Hematopoietic multipotent progenitor cell treated with erythropoietin and hydrocortisone succinate and interleukin-3 and kit ligand, for 15 days (in vitro differentiated cells): ENCODE measurements at places on chromosomes 7 and 10.

DNA sequence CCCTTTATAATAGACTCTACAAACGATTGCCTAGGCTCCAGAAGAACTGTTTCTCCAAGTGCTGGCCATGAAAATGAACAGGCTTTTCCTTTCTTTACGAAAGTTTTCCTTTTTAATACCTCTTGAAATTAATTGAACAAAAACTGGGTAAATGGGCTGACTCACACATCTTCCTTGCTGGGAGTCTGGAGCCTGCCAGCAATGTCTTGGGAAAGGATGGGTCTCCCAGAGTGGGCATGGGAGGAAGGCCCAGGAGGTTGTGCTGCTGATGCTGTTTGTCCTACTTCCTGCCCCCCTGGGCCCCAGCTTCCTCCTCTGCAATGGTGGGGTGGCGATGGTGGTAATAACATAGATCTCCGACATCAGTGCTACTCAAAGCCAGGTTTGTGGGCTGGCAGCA is 174.1 kb downstream of the RPS24 start:
- DNase-seq, result no peak

DNA sequence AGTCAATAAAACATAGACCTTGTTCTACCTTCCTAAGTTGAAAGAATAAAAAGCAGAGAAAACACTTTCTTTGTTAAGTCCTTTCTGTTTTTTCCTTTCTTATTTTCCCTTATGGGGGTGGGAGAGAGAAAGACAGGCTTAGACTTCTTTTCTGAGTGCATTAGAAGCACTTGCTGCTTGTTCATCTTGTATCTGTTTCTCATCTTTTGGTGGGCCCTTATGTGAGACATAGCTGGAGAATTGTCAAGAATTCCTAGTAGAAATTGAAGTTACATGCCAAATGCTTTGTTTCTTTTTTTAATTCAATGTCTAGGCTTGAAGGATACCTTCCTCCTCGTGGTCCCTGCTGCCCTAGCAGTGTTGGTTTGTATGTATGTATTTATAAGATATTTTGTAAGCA is 6.7 kb downstream of the EIF4EBP2 start:
- no peak for DNase-seq

- DNase-seq, result no peak
These were observed 867.6 kb downstream of the SORCS1 start for GRCh38 chr10:106296750-106297392.

- no peak for DNase-seq
These were observed 208.3 kb downstream of the USP6NL start for GRCh38 chr10:11403116-11403515.

DNA sequence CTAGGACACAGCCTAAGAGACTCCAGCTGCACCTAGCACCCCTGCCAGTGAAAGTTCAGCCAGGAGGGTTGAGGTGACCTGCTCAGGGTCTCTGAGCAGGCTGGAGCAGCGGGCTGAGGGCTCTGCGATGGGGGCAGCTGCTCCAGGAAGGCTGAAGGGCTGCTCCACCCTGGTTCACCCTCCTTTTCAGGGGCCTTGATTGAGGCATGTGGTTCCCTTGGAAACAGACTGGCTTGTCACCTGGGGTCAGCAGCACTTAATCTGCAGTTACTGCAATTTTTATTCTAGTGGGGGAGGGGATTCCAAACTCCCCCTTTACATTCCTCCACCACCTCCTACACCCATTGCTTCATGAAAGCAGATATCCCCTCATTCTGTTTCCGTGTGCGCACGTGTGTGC is 85.3 kb upstream of the UNC5B start:
- no peak for DNase-seq

DNA sequence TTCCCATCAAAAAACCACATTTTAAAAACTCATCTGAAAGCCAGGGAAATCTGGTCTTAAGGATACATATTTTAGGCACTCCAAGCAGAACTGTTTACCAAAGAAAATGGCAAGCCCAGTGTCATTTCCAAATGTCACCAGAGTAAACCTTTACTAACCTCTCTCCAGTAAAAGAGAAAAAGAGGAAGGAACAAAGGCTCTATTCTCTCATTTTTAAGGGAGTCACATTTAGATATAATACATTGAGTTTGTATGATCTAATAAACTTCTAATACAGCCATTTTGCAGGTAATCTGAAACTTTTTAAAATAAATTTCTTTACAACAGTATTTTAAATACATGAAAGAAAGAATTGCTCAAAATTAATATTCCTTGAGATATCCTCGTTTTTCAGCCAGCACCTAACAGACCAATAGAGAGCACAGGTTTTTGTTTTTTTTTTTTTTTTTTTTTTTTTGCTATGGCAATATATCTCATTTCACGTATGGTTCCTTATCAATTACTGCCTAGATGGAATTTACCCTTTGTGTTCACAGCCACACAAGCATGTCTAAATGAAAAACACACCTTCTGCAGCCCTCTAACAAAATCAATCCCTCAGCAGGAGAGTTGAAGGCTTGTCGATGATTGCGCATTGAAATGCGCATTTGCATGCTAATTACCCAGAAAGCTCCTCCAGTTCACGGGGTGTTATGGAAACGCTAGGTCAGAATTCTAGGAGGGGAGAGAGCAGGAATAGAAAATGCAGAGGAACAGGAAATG is 39.8 kb upstream of the MSRB2 start:
- DNase-seq, result no peak

- DNase-seq, result no peak
These were observed 129.2 kb upstream of the FAM3C start for GRCh38 chr7:121525155-121525819.

DNA sequence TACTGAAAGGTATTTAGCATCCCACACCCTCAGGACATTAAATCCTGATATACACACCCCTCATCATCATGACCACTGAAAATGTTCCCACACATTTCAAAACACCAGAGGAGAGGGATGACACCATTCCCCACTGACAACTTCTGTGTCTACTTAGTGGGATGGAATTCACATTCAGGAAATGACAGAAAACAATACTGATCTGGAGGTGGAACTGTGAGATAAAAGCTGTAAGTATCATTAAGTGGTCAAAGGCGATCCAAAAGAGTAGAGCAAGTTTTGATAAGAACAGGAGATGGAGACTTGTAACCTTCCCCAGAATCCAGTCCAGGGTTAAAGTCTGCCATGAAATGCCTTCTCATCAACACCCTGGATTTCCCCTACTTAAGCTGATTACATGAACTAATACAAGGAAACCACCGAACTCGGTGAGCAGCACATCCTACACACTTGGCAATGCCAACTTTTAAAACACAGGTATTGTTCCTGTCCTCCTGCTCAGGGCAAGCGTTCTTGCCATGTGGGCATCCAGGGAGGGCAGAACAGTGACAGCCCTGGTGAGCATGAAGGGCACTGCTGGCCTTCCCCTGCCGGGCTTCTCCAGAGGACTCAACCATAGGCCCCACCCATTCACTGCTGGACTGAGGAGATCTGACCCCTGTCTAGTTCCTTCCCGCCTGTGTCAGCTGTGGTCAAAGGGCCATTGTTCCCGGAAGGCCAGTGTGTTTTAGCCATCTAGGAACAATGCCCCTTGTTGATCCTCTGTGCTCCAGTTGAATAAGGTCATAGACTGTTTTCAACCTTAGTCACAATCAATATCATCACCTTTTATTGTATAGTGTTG is 85.0 kb downstream of the SGMS1 start:
- DNase-seq, result no peak

GRCh38 chr7:80600046-80600445 is 38.4 kb upstream of the CD36 start:
- no peak for DNase-seq

DNA sequence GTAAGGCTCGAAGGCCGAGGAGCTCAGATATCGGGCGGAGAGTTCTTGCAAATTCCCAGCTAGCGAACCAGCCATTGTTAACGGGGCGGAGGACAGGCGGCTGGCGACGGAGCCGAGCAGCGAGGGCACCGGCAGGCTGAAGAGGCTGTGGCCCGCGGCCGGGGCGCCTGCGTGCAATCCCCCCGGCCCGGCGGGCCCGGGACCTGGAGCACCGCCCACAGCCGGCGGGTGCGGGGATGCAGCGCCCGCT is 4.1 kb downstream of the VAX1 start:
- no peak for DNase-seq

GRCh38 chr7:158409816-158410330 is 177.8 kb downstream of the PTPRN2 start:
- no peak for DNase-seq

DNA sequence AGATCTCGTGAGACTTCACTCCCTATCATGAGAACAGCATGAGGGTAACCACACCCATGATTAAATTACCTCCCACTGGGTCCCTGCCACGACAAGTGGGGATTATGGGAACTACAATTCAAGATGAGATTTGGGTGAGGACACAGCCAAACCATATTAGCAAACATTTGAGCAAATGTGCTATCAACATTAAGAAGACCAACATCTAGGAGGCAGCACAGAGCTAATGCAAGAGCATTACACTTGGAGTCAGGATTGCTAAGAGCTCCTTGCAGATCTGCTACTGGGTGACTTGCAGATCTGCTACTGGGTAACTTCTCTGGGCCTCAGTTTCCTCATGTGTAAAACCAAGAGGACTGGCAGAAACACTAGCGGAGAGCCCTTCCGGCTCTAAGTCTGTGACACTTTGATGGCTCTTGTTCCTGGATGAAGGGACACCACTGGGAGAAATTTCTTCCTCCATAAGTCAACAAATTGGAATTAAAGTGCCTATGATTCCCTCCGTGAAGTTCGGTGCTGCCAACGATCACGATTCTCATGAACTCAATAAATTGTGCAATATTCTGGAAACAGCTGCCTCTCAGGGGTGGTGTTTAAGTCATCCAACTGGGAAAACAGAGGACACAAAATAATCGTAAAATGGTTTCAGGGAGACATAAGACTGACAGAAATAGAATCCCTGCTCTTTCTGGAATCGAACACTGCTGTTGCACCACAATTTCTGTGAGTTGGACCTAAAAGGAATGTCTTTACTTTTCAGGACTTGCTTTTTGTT is 115.8 kb upstream of the ITGB1 start:
- no peak for DNase-seq

- no peak for DNase-seq
These were observed 5.5 kb downstream of the SGCE start for GRCh38 chr7:94650147-94651051.
